ENCODE measurements at places on chromosomes 12 and 14. TPM values are rescaled to one million over a fixed set of nuclear protein-coding genes. Genes with fewer than 3 reads are reported as not detected.

AKAP5 gene
- 0.51 TPM for total RNA-seq

RPS6KA5 gene
- 3.8 TPM for total RNA-seq

GSC gene
- total RNA-seq = 0.43 TPM

INSM2 gene
- total RNA-seq = not detected

CD4 gene
- 3.8 TPM for total RNA-seq

OR6C1 gene
- not detected for total RNA-seq

KRT75 gene
- total RNA-seq = not detected

BICDL1 gene
- total RNA-seq = 0.30 TPM
